CD4-positive, alpha-beta memory T cell (primary cell): ENCODE measurements at places on chromosomes 7 and 10.

GRCh38 chr10:15325944-15326284, 45.2 kb downstream of the FAM171A1 start:
- DNase-seq, result no peak

GRCh38 chr7:107966711-107967110, 36.2 kb downstream of the LAMB1 start:
- DNase-seq, result no peak

- DNase-seq, result no peak
These were observed 255.5 kb upstream of the CXCL12 start for GRCh38 chr10:44640429-44640828.

GRCh38 chr7:91668217-91668616, 212.3 kb downstream of the MTERF1 start:
- DNase-seq, result no peak

- DNase-seq, result peak; percentile 50
These were observed 433.6 kb upstream of the GALNT17 start for GRCh38 chr7:70698219-70698832.

- no peak for DNase-seq
These were observed 7.8 kb downstream of the SHH start for GRCh38 chr7:155804431-155804831.

DNA sequence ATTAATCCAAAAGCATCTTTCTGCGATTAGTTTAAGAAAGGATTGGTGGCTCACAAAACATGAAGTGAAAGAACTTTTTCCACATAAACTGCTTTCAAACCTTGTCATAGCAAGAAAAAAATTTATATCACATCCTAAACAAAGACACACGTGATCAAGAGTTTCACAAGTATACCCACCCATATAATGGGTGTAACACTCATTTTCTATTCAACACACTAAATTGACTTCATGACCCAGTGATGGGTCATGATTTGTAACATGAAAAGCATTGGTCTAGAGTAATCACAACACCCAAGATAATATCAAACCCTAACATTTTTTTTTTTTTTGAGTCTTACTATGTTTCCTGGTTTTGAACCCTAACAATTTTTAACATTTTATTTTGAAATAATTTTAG, 17.6 kb downstream of the PMPCB start:
- DNase-seq, result no peak

- no peak for DNase-seq
These were observed 140.4 kb downstream of the ELFN1 start for GRCh38 chr7:1810521-1810920.
